Posterior vena cava (tissue), 2 donors: ENCODE measurements at places on chromosomes 5 and 9. TPM values are rescaled to one million over a fixed set of nuclear protein-coding genes. Genes with fewer than 3 reads are reported as not detected.

The PCDHA1 gene
- not detected for total RNA-seq

The TLX3 gene
- total RNA-seq: not detected

The BTNL3 gene
- total RNA-seq: not detected

The C6 gene
- 2.6 TPM for total RNA-seq

The SEC16A gene
- total RNA-seq: 47.9 TPM

The RANBP17 gene
- 24.3 TPM for total RNA-seq

The GADD45G gene
- total RNA-seq: 9.2 TPM

The EIF4E1B gene
- not detected for total RNA-seq

The FOXI1 gene
- not detected for total RNA-seq

The ENHO gene
- total RNA-seq: 0.24 TPM

The NSG2 gene
- total RNA-seq: 0.29 TPM
